T47D (cell line): ENCODE measurements at places on chromosomes 5 and 9.
A peak's percentile ranks its signal among the peaks of the same experiment; 100 is the strongest.

DNA sequence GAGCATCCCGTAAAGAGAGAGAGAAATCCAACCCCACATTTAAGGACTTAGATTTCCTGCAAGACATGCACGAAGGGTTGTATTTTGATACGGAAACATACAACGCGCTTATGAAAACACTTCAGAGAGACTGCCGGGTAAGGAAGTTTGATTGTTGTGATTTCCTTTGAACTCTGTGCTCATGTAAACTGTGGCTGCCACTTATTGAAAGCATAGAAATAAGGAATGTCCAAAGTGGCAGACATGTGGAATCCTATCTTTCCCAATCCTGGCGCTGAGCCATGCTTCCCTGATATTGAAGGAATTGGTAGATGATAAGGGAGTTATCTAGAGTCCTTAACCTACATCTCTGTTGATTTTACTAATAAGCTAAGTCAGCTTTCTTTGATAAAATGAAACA, 119.4 kb downstream of the PRKACG start:
- no peak for DNase-seq

- DNase-seq, result no peak
Observed at GRCh38 chr9:109121232-109121796, 1.6 kb upstream of the TMEM245 start.

GRCh38 chr5:135571066-135571609, 7.7 kb downstream of the CXCL14 start:
- no peak for DNase-seq

DNA sequence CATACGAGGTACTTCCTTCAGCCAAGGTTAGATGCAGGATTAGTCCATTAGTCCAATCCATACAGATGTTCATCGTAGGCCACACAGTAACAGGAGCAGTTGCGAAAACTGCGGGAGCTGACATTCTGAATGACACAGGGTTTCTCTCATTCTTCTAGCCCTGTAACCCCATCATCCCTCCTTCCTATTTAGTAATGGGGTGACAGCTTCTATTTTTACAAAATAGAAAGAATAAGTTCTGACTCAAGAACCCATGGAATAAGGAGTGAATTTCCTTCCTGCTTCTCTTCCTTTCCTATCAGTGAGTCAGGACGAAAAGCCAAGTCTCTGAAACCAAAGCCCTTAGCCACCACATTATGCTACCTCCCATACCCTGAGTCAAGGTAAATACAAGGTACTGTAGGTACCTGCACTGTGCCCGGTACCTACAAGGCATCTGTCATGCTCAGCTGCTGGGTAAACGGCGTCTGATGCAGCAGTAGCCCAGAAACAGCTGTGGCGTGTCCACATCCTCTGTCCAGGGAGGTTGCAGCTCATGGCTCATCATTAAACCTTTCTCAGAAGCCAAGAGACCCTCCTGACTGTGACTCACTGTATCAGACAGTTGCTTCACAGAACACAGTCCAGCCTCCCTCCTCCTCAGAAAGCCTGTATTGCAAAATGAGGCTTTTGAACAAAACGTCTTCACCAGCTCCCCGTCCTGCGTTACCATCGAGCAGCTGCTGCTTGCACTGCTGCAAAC, 84.2 kb downstream of the ESM1 start:
- no peak for DNase-seq

DNA sequence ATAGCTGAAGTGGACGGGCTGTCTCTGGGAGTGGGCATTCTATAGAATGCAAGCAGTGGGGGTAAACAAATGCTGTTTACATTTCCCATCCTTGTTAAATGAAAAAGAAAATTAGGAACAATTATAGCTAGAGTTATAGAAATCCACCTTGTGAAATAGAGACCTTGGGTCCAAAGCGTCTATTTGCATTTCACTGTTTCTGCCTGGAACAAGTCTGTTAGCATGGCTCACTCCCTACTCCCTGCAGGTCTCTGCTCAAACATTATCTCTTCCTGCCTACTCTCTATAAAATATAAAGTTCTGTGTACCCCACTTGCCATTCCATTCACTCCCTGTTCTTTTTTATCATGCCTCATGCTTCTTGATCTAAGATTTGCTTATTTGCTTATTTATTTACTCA, 975.7 kb upstream of the WWC1 start:
- DNase-seq, result no peak

DNA sequence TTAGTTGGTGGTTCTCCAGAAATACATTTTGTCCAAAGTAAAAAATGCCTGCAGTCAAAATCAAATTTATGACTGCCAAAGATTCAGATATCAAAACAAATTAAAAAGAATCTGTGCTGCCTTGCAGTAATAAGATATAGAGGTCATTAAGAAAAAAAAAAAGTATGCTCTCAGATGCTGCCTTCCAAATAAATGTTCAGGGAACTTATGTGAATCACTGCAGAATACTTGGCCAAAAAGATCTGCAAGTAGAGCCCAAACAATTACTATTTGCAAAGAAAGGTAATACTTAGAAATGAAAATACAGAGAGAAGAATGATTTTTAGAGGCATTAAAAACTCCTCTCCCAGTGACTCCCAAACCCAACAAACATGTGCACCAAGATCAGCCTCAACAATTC, 52.4 kb downstream of the MRPS27 start:
- DNase-seq, result no peak

- DNase-seq, result no peak
Observed at GRCh38 chr9:35570709-35571504, 34.2 kb upstream of the TESK1 start.

DNA sequence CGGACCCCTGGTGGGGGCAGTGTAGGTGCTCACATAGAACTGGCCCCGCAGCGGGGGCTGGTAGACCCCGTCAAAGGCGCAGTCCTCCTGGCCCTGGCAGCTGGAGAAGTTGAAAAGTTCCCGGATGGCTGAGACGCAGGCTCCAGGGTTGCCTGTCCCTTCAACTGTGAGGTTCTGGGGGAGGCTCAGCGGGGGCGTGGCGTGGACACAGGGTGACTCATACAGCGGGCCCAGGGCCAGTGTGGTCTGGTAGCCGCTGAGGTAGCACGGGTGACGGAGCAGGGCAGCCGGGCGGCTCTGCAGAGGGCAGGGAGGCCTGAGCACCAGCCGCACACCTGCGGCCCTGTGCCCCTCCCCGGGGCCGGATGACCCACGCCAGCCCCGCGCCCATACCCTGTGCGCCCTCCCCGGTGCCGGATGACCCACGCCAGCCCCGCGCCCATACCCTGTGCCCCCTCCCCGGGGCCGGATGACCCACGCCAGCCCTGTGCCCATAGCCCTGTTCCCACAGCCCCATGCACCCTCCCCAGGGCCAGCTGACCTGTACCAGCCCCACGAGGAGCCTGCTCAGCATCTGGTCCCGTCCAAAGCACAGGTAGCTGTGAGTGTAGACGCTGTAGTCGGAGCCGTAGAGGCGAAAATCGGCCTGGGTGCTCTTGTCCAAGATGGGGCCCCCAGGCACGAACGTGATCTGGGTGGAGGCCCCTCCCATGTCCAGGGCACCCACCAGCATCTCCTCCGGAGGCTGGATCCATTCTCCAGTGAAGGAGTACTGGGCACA, 5.0 kb downstream of the ENTPD8 start:
- DNase-seq, result peak; percentile 98

DNA sequence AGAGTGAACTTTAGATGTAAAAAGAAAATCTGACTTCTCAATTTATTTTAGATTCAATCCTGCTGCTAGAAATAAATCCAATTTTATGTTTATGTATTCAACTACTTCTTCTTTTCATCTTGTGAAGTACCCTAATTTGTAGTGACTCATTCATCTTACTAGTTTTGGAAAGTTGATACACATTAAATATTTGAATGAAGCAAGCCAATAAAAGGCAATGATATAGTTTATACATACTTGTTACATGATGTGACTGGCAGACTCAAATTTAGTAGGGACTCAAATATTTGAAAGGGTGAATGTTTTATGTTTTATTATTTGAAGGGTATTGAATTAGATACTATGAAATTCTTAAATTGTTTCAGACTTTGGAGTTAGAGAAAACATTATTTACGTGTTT, 34.7 kb downstream of the CSNK1G3 start:
- no peak for DNase-seq

- DNase-seq, result no peak
Observed at GRCh38 chr5:135826994-135827671, 7.3 kb upstream of the SLC25A48 start.

DNA sequence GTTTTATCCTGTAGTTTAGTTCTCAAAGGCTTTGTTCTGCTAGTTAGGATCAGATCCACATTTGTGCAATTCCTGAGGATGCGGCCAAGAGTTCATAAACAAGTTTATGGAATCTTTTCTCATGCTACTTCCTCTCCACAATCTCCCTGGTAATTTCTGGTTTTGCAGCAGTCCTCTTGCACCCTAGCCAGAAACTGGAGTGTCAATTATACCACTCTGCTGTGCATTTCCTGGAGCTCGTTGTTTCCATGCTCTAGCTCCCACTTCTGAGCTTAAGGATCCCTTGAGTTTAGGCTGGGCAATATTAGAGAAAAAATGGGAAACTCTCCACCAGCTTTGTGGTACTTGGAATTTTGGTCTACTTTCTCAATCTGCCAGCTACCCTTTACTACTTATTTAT, 474.7 kb downstream of the DIRAS2 start:
- DNase-seq, result no peak

- no peak for DNase-seq
Observed at GRCh38 chr9:81729135-81729534, 39.8 kb upstream of the TLE1 start.

GRCh38 chr9:74952201-74953151, at the start of gene C9orf40:
TSS of gene C9orf40 (minus strand) at chr9:74952912. CDS start at chr9:74952611, 301 bp downstream.
- peak; percentile 76 for DNase-seq

- DNase-seq, result no peak
Observed at GRCh38 chr5:5398071-5398470, 24.4 kb upstream of the ICE1 start.

GRCh38 chr5:51479840-51480239, 96.6 kb downstream of the ISL1 start:
- DNase-seq, result no peak

DNA sequence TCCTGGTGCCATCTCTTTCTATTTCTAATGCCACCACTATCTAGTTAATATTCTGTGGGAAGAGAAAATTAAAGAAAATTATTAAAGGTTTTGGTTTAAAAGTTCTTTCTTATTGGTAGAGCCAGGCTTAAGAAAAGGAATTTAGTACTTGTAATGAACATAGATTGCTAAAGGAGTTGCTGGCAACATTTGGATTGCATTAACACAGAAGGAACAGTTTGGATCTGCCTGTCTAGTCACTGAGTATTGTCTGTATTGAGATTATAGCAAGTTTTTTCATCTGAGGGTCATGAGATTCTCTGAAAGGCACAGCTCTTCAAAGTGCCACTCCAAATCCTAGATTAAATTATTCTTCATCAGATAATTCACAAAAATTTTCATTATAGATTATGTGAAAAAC, 32.0 kb downstream of the FSD1L start:
- DNase-seq, result no peak

DNA sequence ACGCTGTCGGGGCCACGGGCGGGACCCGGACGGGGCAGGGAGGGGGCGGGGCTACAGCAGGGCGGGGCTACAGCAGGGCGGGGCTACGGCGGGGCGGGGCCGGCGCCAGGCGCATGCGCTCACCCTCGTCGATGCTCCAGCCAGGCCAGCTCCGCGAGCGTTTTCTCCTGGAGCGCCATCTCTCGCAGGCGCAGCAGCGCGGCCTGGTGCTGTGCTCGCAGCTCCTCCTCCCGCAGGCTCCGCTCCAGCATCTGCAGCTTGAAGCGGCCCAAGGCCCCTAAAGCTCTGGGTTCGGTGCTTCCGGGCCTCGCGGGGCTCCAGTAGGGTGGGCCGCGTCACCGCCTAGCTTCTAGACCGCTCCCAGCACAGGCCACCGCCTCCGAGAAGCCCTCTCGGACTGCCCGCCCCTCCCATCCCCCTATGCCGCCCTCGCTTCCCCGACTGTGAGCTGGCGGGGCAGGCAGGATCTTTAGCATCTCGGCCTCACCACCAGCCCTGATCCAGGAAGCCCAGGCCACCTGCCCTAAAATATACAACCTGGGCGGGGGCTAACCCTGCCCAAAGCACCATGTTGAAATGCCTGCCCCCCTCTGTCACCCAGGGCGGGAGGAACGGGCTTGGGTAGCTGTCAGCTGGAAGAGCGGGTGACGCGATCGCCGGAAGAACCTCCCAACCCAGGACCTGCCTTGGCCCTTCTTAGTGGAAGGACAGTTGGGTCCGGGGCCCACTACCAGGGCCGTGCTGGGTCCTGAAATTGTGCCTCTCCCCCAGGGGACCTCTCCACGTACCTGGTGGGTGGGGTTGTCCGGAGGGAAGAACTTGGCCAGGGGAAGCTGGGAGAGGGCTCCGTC, 21.9 kb upstream of the QSOX2 start:
- peak; percentile 83 for DNase-seq

DNA sequence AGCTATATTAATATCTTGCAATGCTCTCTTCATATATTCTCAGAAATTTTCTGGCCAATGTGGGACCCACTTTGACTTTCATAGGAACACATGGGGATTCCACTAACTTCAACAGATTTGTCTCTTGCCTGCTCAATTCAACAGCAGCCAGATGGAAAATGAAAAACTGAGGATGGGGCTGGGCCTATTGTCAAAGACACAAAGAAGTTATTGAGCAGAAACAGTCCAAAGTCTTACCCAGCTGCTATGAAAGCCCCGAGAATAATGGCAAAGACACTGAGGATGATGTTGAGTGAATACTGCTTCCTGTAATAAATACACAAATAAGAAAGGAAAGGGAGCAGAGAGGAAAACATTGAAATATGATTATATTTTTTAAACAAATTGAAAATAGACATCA, 32.6 kb downstream of the SLC35D2 start:
- no peak for DNase-seq

- DNase-seq, result no peak
Observed at GRCh38 chr5:119328753-119329602, 26.8 kb upstream of the TNFAIP8 start.

GRCh38 chr5:4411664-4412063, 728.5 kb upstream of the ADAMTS16 start:
- no peak for DNase-seq

DNA sequence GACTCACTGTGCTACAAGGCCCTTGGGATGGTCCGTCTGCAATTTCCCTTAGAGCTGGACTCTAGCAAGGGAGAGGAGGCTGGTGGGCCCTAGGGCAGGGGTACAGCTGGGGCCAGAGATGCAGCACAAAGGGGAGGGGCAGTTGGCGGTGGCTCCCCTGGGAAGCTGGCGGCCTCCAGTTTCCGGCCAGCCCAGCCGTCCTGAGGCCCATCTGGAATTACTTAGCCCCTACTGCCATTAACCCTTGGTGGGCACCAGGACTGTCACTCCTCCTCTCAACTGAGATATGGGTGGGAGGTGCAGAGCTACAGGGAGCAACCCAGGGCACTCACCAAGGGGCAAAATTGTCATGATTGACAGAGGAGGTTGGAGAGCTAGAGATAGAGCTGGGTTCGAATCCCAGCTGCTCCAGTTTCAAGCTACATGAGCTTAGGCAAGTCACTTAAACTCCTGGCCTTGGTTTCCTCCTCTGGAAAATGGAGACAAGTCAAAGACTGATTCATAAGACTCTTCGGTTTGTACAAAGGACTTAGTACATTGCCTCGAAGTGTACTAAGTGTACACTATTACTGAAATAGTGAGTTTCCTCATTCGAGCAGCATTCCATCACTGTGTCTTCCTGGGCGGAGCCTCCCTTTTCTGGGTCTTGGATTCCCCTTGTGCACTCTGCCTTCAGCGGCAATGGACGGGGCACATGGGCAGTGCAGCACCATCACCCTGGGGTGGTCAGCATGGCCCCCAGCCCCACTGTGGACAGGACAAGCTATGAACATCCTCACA, 2.7 kb upstream of the PDGFRB start:
- DNase-seq, result no peak

- no peak for DNase-seq
Observed at GRCh38 chr5:159123700-159124099, 24.0 kb upstream of the EBF1 start.
